Central memory CD4-positive, alpha-beta T cell (primary cell): ENCODE measurements at places on chromosomes 7 and 10.

- DNase-seq = no peak
Observed at GRCh38 chr7:142498364-142498763, 240.5 kb upstream of the PRSS58 start.

DNA sequence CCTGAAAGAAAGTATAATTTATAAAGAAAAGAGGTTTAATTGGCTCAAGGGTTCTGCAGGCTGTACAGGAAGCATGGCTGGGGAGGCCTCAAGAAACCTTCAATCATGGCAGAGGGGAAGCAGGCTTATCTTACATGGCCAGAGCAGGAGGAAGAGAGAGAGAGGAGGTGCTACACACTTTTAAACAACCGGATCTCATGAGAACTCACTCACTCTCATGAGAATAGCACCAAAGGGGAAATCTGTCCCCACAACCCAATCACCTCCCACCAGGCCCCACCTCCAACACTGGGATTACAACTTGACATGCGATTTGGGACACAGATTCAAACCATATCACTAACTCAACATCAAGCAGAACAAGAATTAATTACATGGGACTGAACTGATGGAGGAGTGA is 6.9 kb upstream of the ZNF485 start:
- no peak for DNase-seq

- no peak for DNase-seq
Observed at GRCh38 chr7:139139150-139139549, 29.6 kb upstream of the ZC3HAV1 start.

DNA sequence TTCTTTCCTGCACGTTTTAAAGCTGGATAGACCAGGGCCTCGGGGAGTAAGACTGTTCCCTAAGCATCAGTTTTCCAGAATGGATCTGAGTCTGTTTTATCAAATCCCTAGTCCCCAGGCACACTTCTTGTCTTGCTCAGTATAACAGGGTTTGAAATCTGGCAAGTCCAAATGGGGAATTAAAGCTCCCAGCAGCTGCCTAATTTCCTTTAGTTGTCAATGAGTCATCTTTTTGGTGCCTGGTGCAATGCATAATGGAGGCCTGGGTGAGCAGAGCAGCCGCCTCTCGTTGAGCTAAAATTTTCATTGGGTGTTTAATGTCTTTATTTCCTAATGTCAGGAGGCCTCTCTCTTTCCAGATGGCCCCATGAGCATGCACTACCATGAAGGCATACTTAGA is 87.9 kb downstream of the STRA8 start:
- no peak for DNase-seq

- DNase-seq = no peak
Observed at GRCh38 chr10:131427281-131427680, 115.8 kb upstream of the TCERG1L start.

DNA sequence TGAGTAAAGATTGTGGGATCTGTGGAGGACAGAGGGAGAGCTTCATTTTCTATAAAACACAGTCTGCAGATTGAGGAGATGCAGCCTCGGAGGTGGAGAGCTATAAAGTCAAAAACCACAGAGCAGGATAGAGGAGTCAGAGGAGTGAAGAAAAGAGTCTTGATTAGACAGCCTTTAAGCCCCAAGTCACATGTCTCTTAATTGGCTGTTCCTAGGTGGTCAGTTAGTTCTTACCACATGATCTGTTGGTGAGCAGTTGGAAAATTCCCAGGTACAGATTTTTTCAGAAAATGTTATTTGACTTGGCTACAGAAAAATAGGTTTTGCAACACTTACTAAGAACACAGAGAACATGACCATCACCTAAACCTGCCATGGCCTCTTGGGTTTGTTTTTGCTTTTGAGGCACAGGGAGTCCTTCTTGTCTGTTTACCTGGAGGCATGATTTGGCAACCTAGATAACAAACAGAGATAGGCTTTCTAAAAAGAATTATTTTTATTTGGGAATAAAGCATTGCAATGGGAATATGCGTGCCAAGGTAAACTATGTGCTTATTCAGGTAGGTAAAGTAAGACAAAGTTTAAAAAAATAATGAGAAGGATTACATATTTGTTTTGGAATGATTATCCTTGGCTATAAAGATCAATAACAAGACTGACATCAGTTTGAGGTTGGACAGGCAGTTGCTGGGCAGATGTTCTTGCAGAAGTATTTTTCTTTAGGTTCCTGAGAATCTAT is 604 bp upstream of the CYP3A43 start:
- no peak for DNase-seq

GRCh38 chr7:2658941-2659340 is 27.2 kb downstream of the TTYH3 start:
- DNase-seq = no peak

DNA sequence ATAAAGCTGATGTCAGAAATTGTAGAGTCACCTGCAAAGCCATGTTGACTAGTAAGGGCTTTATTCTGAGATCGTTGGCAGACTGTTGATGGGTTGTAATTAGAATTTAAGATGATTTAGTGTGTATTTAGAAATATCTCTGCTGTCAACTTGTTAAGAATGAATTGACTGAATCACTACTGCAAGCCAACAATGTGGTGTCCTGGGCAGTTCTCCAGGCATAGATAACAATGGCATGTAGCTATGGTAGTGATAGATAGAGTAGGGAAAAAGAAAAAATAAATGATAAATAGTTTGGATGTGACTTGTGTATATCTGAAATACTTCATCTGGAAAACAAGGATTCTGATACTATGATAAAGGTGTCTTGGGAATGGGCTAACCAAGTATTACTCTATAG is 640.2 kb downstream of the ARL4A start:
- no peak for DNase-seq

DNA sequence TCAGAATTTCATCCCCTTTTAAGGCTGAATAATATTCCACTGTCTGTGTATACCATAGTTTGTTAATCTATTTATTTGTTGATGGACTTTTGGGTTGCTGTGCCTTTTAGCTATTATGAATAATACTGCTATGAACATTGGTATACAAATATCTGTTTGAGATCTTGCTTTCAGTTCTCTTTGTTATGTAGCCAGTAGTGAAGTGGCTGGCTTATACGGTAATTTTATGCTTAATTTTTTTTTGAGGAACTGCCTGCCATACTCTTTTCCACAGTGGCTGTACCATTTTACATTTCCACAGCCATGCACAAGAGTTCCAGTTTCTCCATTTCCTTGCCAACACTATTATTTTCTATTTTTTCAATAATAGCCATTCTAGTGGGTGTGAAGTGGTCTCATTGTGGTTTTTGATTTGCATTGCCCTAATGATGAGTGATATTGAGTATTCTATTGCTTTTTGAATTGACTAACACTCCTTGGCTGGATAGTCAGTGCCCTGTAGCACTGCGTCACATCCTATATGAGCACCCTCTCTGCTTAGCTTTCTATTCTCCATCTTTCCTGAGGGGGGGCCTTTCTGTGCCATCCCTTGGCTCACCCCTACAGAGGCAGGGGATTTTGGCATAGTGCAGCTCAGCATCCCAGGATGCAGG is 29.4 kb upstream of the RAPGEF5 start:
- DNase-seq = no peak

DNA sequence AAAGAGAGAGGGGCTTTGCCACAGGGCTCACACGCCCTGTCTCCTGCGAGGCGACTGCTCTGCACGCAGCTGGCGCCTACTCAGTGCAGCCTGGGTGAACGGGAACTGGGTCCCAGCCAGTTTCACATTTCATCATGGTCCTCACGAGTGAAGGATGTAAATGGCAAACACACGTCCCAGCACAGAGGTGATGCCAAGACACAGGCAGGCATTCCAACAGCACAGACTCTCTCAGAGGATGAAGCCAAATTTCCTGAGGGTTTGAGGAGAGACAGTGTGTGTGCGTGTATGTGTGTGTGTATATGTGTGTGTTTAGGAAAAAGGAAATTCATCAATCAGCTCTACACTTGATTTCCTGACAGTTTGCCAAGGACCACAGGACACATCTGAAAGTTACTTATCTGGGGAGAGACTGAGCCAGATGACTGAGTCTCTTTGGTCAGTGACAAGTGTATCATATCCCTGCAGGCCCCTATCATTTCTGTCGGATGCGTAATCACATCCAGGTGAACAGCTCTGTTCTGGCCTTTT is 53.9 kb downstream of the CHST15 start:
- no peak for DNase-seq

- no peak for DNase-seq
Observed at GRCh38 chr7:94298943-94299342, 95.8 kb upstream of the COL1A2 start.

DNA sequence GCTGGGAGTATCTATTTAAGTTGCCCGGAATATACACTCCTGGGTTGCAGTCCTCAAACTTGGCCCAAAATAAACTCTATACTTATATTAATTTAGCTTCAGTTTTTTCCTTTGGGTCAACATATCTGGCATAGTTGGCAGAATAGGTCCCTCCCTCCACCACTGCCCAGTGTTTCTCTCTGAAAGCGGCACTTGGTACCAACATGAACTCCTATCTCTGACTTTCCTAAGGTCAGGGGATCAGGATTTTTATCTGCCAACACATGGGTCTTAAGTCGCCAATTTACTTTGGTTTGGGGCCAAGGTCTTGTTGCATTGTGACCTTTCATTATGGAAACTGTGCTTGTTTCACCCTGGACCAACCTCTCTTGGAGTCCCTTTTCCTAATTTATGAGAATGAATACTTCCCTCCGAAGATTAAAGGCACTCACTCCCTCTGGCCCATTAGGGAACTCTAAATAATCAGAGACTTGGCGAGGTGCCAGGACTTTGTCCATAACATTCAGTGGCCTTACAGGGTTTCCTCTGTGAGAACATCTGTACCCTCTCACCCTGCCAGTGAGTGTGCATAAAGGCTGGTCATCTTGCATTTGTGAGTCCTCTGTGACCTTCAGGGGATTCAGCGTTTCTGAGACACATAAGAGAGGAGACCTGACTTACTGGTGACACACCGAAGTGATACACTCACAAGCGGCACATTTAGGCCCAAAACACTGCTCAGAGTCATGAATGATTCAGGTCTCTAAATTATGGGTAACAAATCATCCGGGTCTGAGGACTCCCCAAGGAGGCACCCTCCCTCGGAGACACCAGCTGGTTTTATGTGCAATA is 19.7 kb upstream of the FKBP9 start:
- no peak for DNase-seq

- DNase-seq = no peak
Observed at GRCh38 chr7:148712678-148713329, 14.1 kb downstream of the CUL1 start.

DNA sequence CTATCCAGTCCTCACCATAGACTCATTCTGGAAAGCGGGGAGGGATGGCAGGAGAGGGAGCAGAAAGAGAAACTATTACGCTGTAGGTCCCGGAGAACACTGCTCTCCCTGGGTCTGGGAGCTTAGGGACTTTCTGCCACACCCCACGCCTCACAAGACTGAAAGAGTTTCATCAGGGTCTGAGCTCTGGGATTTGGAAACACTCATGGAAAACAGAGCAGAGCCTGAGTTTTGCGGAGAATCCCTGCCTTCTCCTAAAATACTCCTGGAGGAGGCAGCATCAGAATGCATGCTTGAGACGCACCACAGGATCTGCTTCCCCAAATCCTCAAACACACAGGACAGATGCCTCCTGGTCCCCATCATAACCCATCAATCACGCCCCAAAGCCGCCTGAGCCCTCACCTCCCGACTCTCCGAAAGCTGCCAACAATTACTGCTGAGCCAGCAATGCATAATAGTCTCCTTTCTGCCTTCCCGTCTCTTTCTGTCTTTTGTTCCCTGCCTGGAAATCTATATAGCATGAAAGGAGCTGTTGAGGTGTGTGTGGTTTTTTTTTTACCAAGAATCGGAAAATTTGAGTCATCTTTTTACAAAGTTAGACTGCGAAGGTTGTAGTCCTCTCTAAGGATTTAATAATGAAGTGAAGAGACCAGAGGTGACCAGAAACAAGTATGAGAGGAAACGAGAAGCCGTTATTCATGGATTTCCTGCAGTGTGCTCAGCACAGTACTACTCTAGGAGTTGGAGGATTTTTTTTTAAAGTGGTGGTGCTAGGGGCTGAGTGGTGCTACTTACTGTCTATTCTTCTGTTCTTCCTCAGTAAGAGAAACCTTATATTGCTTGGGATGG is 37.7 kb downstream of the ASB13 start:
- DNase-seq = no peak

- no peak for DNase-seq
Observed at GRCh38 chr10:88066319-88066718, 202.9 kb downstream of the PTEN start.

GRCh38 chr10:90136731-90137316 is 435.4 kb downstream of the KIF20B start:
- DNase-seq = no peak

GRCh38 chr7:16420329-16420648 is 1.0 kb downstream of the CRPPA start:
- DNase-seq = no peak

- DNase-seq = no peak
Observed at GRCh38 chr7:75756991-75757676, 14.9 kb downstream of the CCL26 start.

GRCh38 chr7:157508477-157508881 is 171.7 kb downstream of the DNAJB6 start:
- no peak for DNase-seq

DNA sequence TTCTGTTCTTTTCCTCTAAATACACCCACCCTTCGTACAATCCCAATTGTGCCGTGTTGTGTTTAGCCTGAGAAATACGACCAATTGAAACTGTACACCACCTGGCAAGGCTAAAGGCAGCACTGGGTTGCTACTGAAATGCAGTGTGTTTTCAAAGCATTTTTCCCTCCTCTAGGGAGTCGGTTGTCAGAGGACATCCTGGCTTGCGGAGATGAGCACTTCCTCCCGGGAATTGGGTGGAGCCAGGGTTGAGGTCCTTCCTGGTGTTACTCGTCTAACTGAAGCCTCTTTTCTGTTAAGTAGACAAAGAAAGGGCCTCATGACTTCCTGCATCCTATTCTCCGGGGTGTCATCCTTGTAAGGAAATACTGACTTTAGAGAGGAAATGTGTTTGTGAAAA is 133.5 kb downstream of the MTPAP start:
- no peak for DNase-seq

DNA sequence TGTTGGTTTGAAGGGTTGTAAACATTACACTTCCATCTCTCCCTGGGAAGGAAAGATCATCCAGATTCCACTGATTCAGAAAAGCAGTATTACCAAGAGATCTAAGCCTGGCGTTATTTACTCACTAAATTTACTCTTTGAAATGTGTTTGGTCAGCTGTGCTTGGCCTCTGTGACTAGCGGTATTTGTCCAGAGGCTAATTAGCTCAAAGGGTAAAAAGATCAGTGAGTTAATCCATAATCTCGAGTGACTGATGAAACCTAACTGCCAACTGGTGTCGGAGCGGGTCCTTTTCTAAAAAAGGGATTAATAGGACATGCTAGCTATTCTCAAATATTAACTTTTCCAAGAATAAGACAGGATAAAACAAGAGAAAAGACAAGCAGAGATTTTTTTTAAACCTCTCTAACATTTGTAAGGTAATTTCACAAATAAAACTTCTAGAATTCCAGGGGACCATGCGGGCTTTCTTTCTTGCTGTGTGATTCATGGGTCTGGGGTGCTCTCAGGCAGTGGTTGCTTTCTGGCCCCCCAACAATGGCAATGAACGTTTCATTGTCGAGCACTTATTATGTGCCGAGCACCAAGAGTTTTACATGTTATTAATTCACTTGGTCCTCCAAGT is 247.3 kb upstream of the AOAH start:
- DNase-seq = no peak
